Dermis lymphatic vessel endothelial cell (primary cell): ENCODE measurements at places on chromosomes 3 and 15. TPM values are rescaled to one million over a fixed set of nuclear protein-coding genes. Genes with fewer than 3 reads are reported as not detected.

KLHL25 gene
- 3.4 and 3.7 TPM in 2 replicates for total RNA-seq

KBTBD13 gene
- not detected in 2 replicates for total RNA-seq

RAB7A gene
- total RNA-seq = 33.3 and 43.5 TPM in 2 replicates

CCK gene
- not detected in 2 replicates for total RNA-seq

CD200R1 gene
- total RNA-seq = not detected in 2 replicates
